ENCODE measurements at places on chromosomes 5 and 9.

- DNase-seq = no peak
Measured at GRCh38 chr9:92158097-92158601, 42.9 kb upstream of the SPTLC1 start.

GRCh38 chr5:147957901-147958300 is 51.6 kb upstream of the C5orf46 start:
- DNase-seq = no peak

DNA sequence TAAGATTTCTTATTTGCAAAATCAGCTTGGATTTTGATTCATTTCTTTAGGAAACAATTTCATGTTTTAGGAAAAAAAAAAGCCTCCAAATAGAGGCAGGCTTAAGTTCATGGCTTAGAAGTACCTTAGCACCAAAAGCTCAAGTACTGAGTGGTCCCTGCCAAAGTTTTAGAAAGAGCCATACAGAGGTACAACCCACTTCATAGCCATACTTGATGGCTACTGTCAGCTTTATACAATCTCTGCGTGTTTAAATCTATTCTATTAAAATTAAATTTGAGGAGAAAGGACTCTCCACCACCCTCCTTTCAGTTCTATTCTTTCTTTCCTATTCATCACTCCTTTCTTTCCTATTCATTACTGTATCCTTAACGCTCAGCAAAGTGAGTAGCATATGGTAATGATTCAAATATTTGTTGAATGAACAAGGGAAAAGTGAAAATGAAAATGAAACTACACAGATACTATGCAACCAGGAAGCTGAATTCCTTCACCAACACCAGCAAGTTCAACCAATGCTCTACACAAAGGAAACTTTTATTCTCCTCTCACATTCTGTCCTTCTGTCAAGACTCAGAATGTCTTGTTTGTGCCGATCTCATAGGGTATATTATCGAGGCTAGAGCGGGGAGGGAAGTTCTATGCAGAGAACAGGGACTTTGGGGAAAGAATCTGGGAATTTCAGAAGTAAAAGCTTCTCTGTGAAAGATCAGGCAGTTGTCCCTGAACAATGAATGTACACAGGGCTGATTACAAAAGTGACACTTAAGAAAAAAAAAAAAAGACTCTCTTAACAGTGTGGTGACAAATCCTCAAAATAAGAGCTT is 138.6 kb upstream of the SPEF2 start:
- DNase-seq = peak; percentile 21

GRCh38 chr9:107888773-107889227 is 399.2 kb upstream of the KLF4 start:
- DNase-seq = no peak

DNA sequence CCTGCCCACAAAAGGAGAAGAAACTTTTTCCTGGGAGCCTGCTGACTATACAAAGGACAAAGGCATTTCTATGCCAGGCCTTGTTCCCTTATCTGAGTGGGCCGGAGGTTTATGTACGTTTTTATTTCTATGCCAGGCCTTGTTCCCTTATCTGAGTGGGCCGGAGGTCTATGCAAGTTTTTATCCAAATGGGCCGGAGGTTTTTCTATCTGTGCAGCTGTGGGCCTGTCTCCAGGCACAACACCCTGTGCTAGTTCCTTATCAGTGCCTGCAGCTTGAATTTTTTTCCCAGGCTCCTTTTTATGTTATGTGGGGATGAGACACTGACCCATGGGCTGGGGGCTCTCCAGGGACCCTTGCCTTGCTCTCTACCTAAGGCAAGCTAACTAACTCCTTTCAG is 5.5 kb downstream of the SLC25A2 start:
- no peak for DNase-seq

DNA sequence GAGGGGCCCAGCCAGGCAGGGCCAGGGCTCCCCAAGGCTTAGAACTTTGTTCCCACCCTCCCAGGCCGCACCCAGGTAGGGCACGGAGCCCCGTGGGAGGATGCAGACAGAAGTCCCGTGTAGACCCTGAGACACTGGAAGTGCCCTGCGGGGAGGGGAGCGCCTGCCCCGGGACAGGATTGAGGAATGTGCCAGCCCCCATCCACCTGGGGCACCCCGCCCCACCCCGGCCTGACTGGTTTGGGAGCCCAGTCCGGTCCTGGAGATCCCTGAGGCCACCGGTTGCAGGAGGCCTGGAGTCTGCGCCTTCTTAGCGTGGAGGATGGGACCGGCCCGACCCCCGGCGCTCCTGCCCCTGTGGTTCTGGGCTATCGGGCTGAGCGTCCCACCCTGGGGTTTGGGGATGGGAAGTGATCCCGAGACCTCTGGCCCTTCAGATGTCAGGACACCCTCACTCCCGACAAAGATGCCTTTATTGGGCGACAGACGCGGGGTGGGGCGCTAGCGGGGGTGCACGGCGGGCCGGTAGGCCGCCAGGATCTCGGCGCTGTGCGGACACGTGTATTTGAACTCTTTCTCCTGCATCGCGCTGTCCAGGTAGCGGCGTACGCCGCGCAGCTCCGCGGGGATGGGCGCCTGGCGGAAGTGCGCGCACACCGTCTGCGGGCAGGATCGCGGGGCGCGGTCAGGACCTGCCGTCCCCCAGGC is 2.0 kb downstream of the CLIC3 start:
- no peak for DNase-seq

DNA sequence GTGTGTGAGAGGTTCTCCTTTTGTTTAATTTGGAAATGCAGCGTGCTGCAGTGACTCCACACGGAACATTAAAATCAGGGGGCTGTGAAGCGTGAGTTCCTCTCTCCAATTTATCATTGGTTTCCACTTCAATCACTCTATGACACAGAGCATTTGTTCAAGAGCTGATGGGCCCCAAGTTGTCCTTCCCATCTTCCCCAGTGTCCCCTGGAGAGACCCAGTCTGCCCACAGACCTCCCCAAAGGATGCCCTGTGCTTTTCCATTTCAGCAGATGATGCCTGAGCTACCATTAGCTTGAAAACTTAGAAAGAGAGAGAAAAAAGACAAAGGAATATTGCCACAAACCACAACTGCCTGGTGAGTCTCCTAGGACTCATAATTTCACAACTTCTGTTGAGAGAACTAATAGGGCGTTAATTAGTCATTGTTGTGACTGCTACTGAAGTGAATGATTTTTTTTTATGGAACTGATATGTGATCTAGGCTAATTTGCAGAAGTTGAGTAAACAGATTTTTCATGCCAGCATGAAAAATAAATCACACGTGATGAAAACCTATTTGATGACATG is 772.7 kb downstream of the SEMA5A start:
- no peak for DNase-seq
